ENCODE measurements at places on chromosomes 7 and 10.

DNA sequence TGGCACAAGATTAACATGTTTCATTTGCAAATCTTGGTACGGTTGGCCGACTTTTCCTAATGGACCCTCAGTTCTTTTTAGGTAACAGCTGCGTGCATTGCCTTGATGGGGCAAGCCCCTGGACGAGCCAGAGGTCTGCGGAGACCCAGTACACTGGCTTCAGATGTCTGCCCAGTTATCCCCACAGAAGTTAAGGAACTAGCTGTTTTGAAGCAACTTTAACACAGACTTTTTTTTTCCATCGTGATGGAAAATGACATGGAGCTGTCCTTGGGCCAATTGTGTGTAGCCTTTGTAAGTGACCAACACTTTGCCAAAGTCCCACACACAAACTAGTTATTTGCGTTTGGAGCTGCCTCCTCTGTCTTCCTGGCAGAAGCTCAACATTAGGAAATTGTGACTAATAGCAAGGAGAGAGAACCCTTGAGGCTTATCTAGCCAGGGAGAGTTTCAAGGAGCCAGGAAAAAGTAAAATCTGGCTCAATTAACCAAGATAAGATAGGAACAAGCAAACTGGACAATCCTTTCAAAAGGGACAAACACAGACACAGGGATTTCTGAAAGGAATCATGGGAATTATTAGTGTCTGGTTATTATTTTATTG lies 99.6 kb upstream of the BMPER start:
- DNase-seq = peak; percentile 78

DNA sequence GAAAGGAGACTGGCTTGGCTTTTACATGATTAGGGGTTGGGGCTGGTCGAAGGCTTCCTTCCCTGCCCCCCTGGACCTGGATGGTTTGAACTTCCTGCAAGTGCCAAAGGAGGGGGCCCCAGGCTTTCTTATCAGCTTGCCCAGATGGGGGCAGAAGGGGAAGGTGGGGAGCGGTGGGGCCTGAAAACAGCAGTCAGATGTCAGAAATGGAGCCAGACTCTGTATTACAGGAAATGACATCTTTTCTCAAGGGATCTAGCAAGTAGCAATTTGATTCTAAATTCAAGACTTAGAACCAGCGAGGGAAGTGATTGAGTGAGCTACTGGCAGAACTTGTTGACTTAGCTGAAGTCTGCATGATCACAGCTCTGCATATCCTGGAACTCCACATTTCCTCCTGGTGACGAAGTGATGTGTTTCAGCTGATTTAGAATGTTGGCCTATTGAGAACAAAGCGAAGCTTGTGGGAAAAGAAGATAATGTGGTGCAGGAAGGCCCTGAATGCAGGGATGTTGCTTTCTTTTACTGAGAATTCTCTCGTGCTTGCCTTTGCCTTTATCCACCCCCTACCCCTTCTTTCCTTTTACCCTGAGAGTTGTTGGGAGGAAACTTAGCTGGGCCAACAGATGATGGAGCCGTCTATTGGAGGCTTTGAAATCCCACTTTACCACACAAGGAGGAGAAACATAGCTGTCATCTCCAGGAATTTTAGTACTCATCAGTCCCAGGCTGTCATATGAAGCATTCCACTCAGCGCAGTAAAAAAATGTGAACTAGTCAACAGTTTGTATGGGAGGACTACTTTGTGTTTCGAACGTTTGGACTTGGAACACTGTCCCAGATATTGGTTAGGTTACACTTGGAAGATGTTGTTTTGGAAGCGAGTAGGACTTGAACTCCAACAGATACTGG lies 43.2 kb downstream of the CCNY start:
- peak; percentile 67 for DNase-seq

DNA sequence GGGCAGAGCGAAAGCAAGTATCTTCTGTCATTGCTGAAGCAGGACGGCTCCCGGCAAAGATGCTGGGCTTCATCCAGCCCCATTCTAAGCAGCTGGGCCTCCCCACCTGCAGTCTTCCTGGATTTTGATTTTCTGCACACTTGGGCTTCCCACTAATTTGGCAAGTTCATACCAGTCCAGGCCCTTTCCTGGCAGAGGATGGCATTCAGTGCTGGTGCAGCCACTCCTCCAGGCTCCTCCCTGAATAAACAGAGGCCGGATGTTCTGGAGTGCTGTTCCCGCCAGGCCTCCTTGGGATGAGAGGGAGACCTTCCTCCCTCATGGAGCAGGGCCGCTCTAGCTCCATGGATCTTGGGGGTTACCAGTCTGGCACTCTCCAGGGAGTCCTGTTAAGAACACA lies 3.4 kb downstream of the BAG3 start:
- no peak for DNase-seq

DNA sequence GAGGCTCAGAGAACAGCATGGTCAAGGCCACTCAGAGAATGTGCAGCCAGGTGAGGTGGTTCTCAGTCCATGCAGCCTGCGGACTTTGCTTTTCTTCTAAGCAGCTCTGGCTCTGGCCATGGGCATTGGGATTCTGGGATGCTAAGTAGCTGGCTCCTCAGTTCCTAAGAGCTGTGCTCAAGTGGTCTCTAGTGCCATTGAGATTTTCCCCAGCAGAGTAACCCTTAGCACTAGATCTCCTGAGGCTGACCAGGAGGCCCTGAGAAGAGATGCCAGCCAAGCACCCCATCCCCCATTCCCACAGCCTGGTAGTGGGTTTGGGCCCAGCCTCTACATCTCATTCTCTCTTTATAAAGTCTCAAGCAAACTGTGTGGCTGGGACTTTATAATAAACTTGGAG lies 77.1 kb downstream of the KCNMA1 start:
- DNase-seq = no peak

- no peak for DNase-seq
Observed at GRCh38 chr10:131446171-131446570, 134.7 kb upstream of the TCERG1L start.

DNA sequence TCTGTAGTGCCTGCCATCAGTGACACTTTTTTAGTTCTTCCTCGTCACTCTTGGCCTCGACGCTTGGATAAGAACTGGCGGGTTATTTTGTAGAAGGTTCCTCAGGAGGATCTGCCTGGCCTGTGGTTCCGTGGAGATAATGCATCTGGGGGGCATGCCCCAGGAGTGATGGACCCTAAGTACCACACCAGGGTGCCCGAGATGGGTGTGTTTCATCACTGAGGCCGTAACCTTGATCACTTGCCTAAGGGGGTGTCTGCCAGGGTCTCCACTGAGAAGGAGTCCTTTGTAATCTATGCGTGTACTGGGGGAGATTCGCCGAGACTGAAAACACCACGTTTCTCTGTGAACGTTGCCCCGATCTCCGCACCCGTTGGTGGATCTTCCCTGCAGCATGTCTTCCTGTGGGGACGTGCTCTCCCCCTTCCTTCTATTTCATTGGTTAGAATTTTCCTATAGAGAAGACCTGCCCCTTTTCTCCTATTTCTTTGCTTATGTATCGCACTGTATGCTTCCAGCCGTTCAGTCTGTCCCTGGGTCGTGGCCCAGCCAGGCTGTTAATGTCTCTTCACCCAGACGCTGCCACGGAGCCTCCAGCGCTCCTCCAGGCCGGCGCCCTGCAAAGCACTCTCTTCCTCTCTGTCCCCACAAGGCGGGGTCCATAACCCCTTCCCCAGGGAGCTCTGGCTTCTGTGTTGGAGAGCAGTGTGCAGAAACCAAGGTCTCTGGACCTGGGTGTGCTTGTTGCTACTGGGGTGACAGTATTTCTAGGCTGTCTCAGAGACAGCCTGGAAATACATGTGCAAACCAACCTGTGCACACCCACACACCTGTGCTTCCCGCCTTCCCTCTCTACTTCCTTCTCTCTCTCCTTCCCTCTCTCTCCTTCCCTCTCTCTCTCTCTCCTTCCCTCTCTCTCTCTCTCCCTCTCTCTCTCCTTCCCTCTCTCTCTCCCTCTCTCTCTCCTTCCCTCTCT lies 14.4 kb upstream of the DPYSL4 start:
- DNase-seq = no peak

- peak; percentile 87 for DNase-seq
Observed at GRCh38 chr10:27819781-27820531, 74.3 kb upstream of the MKX start.

DNA sequence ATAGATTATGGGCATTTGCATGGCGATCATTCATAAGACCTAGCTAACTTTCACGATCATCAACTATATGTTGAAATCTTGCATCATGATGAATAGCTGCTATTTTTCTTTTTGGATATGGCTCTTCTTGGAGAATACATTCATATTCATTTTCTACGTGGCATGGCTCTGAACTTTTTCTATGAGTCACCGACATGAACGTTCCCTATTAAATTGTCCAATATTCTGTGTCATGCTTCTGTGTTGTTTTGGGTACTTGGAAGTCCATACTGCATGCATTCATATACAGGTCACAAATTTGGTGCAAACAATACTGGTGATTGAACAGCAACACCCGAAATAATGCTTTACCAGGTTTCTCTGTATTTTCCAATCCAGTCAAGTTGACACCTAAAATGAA lies 37.9 kb upstream of the ANKRD1 start:
- no peak for DNase-seq

- no peak for DNase-seq
Observed at GRCh38 chr7:155454183-155455112, 3.5 kb upstream of the EN2 start.

DNA sequence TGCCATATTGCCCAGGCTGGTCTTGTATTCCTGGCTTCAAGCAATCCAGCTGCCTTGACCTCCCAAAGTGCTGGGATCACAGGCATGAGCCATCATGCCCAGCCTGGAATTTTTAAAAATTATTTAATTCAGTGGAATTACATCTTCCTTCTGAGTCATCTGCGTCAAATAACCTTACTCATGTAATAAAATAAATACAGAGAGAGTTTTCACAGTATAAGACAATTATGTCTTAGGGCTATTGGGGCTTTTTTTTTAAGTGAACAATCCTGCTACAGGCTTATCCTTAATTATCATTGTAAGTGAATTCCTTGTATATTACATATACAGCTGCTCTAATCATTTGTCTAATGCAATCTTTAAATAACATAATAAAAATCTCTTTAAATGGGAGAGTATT lies 108.3 kb downstream of the MAPK8 start:
- peak; percentile 57 for DNase-seq

DNA sequence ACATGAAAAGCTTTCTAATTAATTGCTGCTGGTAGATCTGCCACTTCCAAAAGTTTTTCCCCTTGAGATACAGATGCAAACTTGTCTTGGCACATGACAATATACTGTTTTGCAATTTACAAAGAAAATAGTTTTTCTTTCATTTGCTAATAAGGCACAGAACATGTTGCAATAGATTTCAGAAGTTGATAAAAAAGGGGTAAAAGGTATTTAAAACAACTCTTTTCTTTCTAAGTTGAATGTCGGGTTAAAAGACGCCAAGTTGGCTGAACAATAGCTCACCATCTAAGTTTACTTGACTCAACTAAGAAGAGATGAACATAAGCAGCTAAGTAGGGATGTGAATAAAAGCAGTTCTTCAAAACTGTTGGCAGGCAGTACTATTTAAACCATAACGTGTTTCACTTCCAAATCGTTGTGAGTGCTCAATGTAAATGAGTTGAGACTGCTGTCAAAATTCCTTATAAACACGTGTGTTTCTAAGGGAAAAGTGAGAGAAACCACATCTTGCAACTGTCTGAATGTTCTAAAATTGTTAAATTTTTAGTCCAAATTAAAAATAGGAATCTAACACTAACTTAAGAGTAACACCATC lies 14.5 kb upstream of the THSD7A start:
- no peak for DNase-seq
